ENCODE measurements at places on chromosomes 16 and 17. TPM values are rescaled to one million over a fixed set of nuclear protein-coding genes. Genes with fewer than 3 reads are reported as not detected.

GRCh38 chr16:70608521-70608920 is 37.8 kb upstream of the IL34 start:
- no peak for DNase-seq

DOC2A gene
- total RNA-seq: 0.82 TPM

HBZ gene
- total RNA-seq: not detected

NPIPB13 gene
- total RNA-seq: 3.5 TPM

DNA sequence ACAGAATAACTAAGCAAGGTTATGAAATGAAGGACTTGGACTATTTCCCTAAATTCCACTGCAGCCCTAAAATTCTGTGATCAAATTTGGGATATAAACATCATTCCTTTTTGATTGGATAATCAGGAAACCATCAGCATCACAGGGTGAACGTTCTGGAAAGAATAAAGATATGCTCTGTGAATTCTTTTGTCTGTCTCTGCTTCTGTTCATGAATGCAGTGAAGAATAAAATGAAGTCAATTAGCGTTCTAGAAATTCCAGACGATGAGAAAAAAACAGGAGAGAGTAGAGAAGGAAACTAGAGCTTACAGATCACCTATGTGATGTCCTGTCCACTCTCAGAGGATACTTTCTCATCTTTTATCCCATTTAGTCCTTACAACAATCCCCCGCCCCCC is 295.1 kb upstream of the SOX9 start:
- DNase-seq: no peak

DNA sequence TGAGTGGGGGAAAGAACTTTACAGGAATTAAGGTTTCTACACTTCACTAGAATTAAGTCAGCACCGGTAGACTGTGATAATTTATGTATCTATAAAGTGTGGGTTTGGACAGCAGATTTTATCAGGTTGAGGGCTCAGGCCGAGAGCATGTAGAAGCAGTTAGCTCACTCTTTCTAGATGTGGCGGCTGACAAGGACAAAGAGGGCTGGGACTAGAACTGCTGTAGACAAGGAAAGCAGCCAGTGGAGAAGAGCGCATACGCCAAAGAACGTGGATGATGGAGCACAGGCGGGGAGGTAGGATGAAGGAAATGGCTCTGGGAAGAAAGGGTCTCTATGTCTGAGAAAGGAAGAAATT is 504 bp upstream of the GOSR1 start:
- no peak for DNase-seq

CPNE2 gene
- total RNA-seq: 11.2 TPM

KIF2B gene
- not detected for total RNA-seq

DNA sequence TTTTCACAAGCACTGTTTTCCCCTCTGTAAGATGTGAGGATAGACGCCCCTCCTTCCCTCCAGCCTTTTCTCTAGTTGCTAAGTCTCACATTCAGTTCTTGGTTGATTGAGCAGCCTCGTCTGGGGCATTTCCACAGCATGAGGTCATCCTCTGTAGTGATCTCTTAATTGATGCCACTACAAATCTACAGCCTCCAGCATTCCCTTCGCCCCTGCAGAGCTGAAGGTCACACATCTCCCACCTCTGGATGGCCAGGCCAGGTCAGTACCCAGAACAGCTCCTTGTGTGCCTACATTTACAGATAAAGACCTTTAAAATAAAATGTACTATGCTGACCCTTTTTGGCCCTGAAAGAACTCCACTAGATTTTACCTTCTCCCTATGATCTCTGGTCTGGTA is 32.5 kb upstream of the CDH11 start:
- DNase-seq: no peak

KRTAP3-1 gene
- total RNA-seq: not detected

Data from left ventricle myocardium superior (tissue), 1 donor.